ENCODE measurements at places on chromosomes 7 and 10.

- no peak for DNase-seq
These were observed 37.4 kb downstream of the GBX1 start for GRCh38 chr7:151129960-151130591.

- DNase-seq: no peak
These were observed 97.8 kb downstream of the AGMO start for GRCh38 chr7:15463801-15464666.

GRCh38 chr7:157832006-157832405, 495.2 kb downstream of the DNAJB6 start:
- DNase-seq: no peak

DNA sequence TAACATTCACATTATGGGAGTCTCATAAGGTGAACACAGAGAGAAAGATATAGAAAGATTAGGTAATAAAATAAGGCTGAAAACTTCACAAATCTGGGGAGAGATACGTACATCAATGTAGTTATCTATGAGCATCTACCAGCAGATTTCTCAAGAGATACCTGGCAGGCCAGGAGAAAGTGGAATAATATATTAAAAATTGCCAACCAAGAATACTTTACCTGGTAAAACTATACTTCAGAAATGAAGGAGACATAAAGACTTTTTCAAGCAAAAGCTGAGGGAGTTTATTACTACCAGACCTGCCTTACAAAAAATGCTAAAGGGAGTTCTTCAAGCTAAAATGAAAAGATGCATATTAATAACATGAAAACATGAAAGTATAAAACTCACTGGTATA, 78.8 kb upstream of the COMTD1 start:
- DNase-seq: no peak

- DNase-seq: no peak
These were observed 18.4 kb downstream of the FAM241B start for GRCh38 chr10:69648461-69648860.

DNA sequence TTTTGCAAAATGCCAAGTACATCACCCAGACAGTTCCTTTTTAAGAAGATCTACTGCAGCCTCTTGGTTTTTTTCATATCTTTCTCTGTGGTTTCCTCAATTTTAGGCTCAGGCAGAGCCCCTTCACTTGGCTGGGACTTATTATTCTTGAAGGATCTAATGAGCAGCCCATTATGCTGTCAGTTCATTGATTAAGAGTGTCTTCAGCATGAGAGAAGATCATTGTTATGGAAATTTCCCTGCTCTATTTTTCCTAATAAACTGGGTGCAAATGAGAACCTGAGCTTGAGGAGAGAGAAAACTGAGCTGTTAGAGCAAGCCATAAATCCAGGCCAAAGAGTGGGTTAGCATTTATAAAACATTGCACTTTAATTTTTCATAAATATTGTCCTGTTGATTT, 146.5 kb downstream of the SEC23IP start:
- DNase-seq: no peak

DNA sequence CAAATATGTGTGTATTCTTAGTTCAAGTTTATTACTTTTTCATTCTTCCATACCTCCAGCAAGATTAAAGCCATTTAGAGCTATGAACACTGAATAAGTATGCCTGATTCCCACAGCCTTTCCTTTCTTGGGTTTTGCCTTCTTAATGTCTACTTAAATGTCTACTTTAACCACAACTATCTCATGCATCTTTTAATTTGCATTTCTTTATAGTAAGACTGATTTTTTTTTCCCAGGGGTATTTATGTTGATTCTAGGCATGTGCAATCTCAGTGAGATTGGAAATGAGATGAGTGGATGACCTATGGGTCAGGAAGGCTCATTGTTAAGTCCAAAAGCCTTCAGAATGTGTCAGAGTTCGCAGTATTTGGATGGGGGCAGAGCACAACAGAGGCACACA, 3.6 kb downstream of the PCBD1 start:
- no peak for DNase-seq

DNA sequence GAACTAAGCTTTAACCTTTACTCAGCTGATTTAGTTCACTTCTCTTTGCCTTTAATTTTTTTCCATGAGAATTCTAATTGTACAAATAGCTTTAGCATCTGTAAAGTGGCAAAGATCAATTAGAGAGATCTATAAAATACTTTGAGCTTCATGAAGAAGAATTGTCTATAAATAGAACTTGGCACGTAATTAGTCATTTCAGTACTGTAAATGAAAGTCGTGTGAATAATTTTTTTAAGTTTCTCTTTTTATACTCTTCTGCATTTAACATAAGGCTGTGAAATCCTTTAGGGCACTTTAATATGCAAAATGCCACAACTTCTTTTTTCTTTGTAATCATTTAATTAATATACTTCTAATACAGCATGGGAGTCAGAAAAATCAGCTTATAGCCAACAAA, 177.8 kb downstream of the CSTF2T start:
- DNase-seq: no peak

GRCh38 chr10:117569610-117570390, 27.3 kb downstream of the EMX2 start:
- no peak for DNase-seq

DNA sequence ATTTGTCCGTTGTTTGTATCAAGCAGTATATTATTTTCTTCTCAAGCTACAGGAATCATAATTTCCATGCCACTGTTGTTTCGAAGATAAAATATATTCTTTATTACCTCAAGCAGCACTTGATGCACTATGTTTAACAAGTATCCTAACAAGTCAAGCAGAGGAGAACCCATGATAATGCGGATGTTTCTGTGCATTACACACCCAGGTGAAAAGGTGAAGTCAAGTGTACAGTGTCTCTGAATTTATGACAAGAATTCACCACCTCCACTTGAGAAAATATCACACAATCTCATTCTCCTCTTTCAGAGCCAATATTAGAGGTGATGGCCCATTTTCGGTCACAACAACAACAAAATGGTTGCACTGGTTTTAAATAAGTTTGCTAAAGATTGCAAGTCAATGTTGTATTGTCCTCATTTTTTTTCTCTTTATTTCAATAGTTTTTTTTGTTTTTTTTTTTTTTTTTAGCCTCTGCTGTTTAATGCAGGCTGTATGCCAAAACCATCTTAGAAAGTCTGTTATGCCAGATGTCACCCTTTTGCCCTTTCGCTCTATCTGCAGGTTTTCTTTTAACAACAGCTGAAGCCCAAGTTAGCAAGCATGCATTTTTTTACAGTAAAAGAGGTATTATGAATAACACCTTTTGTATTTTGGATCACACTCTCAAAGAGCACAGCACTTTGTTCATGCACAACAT, 568.7 kb upstream of the LRRN3 start:
- no peak for DNase-seq

DNA sequence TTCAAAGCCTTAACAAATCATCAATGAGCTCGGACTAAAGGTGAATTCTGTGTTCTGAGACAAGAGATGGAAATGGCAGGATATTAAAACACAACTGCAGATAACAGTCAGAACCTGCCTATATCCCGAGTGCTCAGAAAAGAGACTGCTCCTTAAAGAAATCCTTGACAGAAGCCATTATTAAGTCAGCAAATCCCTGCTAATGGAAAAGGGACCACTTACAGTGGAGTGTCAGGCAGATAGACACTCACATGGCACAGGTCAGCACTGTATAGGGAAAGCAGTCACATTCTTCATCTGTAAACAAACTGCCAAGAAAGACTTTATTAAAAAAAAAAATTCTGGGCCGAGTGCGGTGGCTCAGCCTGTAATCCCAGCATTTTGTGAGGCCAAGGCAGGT, 147.5 kb upstream of the LRRTM3 start:
- no peak for DNase-seq

GRCh38 chr7:106840342-106840741, 24.7 kb upstream of the PIK3CG start:
- DNase-seq: no peak

- no peak for DNase-seq
These were observed 148.3 kb upstream of the BMPER start for GRCh38 chr7:33757050-33757449.

- DNase-seq: no peak
These were observed 92.8 kb upstream of the HPS1 start for GRCh38 chr10:98539578-98539977.

DNA sequence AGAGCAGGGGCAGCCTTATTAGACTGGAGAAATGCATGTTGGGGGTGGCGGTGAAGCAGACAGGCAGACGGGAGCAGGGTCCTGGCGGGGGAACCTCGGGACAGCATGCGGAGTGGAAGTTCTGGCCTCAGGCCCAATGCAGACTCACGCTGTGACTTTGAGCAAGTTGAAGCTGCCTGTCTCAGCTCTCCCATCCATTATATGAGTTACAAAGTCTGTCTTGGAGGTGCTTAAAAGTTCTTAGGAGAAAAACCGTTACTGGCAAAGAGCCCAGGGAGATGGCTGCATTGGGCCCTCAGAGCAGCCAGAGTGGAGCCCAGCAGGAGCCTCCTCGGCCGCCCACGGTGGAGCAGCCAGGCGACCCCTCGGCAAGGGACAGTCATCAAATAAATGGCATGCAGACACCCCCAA, 509.5 kb downstream of the PLXNA4 start:
- no peak for DNase-seq

DNA sequence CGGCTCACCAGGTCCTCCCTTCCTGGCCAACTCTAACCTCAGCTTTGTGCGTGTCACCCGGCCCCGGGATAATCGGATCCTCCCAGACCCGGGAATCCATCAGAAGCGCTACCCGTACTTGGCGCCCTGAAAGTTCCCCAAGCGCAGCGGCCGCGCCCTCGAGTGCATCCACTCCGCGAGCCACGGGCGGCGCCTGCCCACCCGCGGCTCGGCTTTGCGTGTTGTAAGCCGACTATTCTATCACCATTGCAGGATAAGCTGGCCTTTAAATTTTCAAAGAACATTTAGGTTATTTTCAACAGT, 35.7 kb upstream of the EBLN1 start:
- DNase-seq: no peak

- no peak for DNase-seq
These were observed 165.5 kb downstream of the PKD1L1 start for GRCh38 chr7:47782792-47783191.

DNA sequence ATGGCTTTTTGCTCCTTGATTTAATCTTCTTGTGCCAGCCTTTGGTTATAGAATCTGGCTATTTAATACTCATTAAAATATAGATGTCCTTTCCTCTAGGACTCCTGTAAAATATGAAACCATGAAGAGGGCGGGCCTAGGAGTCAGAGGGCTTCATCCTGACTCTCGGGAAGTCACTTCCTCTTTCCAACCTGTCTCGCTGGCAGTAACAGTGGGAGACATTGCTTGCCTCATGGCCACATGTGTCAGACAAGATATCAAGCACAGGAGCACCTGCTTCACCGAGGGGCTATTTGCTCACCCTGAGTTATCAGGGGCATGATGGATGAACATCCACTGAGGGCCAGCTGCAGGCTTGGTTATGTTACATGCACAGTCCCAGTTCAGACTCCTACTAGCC, 31.0 kb downstream of the SLIT1 start:
- no peak for DNase-seq

DNA sequence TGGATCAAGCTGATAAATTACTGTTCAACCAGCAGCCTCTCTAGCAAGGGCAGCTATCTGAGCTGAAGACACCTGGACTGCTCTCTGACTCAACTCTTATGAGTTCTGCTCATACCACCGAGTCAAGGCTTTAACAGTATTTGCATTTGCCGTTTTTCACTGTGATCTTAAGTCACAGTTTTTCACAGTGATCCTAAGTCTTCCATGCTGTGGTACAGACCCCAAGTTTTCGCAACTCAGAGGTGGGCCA, 31.3 kb downstream of the PIP4K2A start:
- DNase-seq: no peak

GRCh38 chr10:74120911-74121310, 29.7 kb downstream of the AP3M1 start:
- DNase-seq: no peak

- DNase-seq: no peak
These were observed 847.5 kb downstream of the LRMDA start for GRCh38 chr10:76278811-76279460.

DNA sequence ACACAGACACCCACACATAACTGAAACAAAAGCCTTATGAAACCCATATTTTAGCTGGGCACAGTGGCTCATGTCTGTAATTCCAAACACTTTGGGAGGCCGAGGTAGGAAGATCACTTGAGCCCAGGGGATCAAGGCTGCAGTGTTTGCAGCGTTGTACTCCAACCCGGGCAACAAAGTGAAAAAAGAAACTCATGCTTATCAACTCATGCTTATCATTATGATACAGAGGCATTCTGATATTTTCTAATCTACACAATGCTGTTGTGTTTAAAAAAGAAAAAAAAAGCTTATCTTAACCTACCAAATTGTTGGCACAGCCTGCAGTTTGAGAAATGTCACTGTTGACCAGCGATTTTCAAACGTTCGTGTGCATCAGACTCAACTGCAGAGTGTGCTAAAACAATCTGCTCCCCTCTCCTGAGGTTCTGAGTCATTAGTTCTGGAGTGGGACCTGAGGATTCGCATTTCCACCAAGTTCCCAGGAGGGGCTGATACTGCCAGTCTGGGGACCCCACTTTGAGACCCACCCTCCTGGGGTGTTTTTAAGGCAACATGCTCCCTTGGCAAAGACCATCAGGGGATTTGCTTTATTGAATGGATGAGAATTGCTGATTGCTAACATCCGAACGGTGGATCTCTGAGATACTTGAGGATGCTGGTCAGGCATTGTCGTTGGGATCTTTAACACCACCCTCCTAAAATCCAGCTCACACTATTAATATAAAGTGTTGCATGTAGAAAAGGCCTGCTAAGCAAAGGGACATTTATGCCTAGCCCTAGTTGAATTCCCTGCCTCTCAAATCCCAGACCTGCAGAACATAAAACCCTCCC, 16.2 kb downstream of the CHST3 start:
- DNase-seq: no peak

DNA sequence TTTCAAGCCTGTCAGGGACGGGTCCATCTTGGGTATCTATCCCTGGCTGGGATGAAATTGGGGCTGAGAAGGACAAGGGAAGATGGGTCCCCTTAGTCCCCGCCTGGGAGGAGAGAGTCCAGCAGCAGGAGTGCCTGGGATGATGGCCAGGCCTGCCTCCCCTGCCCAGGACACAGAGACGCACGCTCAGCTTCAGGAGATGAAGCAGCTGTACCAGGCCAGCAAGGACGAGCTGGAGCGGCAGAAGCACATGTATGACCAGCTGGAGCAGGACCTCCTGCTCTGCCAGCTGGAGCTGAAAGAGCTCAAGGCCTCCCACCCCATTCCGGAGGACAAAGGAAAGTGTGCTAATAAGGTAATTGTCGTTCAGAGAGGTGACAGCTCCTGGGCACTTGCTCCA, 15.4 kb downstream of the CCDC136 start:
- DNase-seq: no peak

- no peak for DNase-seq
These were observed 352.0 kb downstream of the PCLO start for GRCh38 chr7:82810558-82811259.

DNA sequence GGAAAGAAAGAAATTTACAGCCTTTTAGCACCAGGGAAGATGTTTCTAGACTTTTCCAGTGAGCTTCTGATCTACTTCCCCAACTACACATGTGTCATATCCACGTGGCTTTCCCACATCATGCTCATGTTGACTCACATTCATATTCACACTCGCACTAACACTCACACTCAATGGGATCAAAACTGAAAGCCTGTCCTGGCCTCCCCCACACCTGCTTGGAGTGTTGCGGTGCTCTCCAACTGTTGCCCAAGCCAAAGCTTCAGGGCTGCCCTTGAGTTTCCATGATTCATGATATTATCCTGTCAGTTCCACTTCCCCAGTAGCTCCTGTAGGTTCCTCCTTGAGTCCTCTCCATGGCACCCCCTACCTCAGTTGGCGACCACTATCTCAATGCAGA, 444.4 kb downstream of the GATA3 start:
- no peak for DNase-seq

GRCh38 chr7:45031829-45032228, 31.8 kb downstream of the CCM2 start:
- DNase-seq: no peak

- no peak for DNase-seq
These were observed 121.3 kb upstream of the C1GALT1 start for GRCh38 chr7:7060828-7061599.

All from activated CD4-positive, alpha-beta T cell treated with anti-CD3 and anti-CD28 coated beads, Interleukin-2, amount 50 U/mL, for 24 hours (primary cell).